Left renal cortex interstitium (tissue), 4 donors: ENCODE measurements at places on chromosomes 1 and 21.

- no peak for DNase-seq
Measured at GRCh38 chr1:201169203-201169602, 14.9 kb upstream of the TMEM9 start.

DNA sequence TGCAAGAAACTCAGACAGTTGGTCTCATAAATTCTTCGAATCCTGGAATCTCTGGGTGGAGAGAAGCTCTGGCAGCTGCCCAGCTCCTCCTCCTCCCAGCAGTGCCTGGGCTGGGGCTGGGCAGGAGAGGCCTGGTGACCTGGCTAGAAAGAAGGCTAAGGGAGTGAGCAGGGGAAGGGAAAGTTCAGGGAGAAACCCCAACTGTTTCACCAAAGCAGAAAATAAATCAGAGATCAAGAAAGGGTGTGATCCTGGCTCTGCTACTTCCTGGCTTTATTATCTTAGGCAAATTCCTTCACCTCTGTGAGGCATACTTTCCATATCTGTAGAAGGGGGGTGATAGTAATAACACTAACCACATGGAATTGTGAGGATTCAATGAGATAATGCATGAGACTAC, 8.8 kb upstream of the COL16A1 start:
- DNase-seq = no peak

DNA sequence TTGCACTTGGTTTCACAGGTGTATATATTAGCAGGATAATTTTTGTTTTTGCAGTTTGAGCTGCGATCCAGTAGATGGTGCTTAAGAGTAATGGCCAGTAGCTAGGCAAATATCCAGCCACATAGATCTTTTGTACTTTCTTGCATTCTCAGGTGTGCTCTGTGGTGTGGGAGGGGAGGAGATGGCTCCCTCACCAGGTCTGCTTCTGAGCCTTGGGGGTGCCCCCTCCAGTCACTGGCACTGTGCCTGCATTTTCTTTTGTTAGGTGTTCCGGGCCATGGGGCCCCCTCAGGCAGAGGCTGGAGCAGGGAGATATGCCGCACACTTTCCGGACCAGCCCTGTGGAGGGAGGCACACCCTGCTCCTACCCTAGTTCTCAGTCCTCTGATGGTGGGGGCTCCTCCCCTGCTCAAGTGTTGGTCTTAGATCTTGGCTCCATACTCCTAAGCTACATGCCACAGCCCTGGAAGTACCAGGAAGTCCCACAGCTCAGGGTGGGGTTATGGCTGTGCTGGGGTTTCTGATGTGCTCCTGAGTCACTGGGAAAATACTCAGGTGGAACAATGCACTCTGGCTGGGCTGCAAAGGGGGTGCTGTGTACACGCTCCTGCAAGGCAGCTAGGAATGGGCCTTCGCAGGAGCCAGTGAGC, 197.6 kb upstream of the DMRTA2 start:
- DNase-seq = no peak

DNA sequence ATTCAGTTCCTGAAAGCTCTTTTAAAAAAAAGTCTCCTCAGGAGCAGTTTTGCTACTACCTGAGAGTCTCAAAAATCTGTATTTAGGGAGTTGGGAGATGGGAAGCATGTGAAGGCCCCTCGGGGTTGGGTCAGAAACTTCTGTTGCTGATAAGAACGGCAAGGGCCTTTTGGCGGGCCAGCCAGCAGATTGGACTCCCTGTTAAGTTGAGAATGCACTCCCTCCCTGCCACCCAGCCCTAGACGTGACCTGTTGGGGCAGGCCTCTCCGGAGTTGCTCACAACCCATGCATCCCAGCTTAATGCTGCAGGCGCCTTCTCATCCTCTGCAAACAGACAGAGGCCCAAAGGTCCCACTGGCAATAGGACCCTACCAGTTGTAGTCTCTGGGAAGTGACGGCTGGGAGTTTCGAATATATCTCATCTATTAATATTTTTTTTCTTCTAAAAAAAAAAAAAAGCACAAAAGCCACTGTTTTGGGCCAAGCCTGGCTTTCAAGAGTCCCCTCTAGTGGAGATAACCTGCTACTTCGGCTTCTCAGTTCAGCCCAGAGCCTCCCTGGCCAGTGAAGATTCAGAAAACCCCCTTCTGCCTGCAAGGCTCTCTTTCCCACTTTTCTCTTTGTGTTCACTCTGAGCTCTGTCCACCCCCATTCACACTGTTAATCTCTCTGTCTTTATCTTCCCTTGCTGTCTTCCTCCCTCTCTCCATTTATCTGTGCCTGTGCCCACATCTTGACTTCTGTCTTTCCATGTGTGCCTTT, 5.3 kb downstream of the PLXNA2 start:
- no peak for DNase-seq

- DNase-seq = no peak
Measured at GRCh38 chr21:44998621-44999427, 59.0 kb downstream of the SLX9 start.

GRCh38 chr1:213651077-213651476, 336.7 kb upstream of the PROX1 start:
- DNase-seq = no peak

DNA sequence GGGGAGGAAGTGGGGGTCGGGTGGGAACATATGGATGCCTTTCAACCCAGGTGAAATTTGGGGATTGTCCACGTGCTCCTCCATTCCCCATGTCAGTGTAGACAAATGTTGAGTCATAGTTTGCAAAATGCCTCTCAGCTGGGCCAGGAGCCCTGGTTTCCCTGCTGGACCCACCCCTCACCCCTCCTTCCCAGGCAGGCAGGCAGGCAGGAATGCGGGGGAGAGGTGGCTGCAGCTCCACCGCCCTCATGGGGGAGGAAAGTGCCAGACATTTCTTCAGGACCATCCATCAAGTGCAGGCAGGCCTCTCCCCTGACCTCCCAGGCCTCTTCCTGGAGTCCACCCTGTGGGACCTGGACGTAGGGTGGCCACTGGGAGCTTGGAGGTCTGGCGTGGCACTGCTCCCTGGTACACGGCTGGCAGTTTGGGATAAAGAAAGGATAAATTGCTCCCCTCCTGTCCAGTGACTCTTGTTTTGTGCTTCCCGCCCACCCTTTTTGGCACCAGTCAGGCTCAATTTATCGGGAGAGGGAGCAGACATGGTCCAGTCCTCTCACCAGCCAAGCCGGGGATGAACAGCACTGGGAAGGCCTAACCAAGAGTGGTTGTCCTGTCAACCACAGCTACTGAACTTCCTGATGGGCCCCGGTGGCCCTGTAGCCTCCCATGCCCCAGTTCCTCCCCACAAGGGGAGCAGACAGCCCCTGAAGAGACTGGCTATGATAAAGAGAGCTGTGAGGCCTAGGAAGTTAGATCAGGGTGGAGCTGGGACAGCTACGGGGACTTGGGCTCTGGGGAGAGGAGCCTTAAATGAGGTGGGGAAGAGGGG, 18.9 kb downstream of the NPR1 start:
- no peak for DNase-seq

DNA sequence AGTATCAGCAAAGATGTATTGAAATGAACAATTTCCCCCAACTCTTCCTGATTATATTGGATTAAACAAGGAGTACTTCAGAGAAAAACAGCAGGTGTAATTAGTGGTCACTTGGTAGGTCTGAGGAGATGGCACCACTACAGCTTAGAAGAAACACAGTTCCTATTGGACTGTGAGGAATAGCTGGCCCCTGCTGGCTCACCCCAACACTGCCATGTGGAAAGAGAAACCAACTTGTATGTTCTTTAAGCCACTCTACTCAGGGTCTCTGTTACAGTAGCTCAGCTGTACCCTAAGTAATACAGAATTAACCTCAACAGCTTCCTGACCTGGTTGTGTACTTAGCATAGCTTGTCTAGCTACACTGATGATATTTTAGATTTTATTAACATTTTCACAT, 26.5 kb upstream of the MTR start:
- DNase-seq = no peak

DNA sequence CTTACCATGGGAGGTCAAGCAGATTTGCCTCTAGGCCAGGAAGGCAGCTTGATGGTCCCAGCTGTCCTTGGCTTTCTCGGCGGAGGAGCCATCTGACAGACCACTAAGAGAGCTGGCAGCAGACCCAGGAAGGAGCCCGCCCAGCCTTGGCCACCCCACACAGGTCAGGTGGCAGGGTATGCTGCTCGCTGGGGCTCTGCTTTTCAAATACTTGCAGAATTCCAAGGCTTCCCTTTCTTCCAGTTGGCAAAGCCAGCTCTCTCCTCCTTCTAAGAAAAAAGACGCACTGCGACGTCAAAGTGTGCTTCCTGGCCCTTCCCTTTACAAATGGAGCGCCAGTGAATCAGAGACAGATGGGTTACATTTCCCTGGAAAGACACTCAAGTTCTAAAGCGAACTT, 229.4 kb downstream of the CACNA1E start:
- no peak for DNase-seq

DNA sequence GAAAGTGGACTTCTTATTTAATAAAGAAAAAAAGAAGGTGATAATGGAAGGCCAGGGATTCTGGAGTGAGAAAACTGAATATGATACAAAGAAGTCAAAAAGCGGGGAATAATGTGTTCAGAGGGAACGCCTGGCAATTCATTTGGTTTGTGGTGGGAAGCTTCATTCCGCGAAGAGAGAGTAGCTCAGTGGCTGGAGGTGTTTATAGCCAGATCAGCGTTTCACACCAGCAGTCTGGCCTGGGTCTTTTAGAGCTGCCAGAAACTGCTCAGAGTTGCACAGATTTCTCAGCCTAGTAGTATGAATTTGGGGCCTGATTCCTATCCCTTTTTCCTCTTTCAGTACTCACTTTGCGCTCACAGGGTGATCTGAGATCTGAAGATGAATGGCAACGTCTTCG, 67.8 kb upstream of the IPO9 start:
- DNase-seq = no peak

DNA sequence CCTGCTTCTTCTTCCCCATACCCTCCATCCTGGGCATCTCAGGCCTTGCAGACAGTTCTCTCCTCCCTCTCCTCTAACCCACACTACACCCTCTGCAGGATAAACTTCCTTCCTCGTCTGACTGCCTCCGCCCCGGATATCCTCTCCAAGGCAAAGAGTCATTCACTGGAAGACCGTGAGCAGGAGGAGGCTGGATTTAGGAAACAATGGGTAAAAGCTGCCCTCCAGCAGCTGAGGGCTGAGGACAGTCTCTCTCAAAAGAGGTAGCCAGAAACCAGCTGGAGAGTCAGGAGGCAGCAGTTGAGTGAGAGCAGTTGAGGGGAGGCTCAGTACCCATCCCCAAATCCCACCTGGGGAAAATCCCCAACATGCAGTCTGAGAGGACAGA, 1.4 kb downstream of the CSRP1 start:
- DNase-seq = no peak

DNA sequence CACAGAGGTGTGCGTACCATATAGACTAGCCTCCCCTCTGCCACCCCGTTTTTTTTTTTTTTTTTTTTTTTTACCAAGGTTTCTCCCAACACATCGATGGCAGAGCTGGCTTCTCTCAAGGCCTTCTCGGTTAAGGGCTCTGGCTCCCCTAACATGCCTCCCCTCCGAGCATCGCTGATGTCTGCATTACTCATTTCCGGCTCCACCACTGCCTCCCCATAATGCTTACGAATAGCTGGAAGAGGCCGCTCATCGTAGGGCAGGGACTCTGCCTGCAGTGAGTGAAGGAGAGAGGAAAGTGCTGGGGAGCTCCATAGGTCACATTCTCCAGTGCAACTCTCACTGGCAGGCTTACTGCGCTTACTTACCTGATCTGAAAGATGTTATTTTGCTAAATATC, 20.6 kb downstream of the CEP104 start:
- no peak for DNase-seq

DNA sequence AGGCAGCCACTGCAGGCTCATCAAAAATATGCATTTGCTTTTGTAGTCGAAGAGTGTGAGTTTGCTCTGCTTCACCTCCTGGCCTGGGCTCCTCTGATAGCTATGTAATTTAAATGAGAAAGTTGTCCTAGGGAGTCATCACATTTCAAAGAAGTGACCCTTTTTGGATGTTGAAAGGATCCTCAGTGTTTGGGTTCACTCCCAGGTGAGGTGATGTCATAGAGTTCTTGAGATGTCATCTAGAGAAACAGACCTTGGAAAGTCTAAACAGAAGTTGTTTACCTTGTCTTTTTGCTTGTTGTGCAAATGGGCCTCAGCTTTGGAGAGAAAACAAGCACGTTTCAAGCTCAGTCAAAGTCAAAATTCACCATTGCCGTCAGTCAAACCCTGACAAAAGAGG, 92.0 kb upstream of the BARHL2 start:
- DNase-seq = no peak
